ENCODE measurements at places on chromosomes 1 and 21.
A peak's percentile ranks its signal among the peaks of the same experiment; 100 is the strongest.

GRCh38 chr1:160207771-160208556 is 2.8 kb downstream of the PEA15 start:
- DNase-seq, result no peak

- DNase-seq, result no peak
Measured at GRCh38 chr1:91572044-91572443, 71.4 kb downstream of the CDC7 start.

- no peak for DNase-seq
Measured at GRCh38 chr1:59242370-59242769, 54.5 kb upstream of the FGGY start.

- DNase-seq, result no peak
Measured at GRCh38 chr1:203444171-203444576, 31.4 kb upstream of the PRELP start.

DNA sequence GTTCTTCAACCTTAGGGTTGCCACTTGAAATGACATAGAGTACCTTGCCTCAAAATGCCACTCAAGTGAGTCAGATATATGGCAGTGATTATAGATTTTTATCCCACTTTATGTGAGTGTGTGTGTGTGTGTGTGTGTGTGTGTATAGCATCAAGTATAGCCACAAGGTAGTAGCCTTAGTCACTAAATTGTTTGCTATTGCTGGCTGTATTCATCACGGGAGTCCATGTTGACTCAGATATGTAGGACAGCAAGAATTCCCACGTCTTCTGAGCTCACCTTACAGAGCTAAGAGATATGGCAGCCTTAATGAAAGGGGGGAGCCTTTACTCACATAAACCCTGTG is 9.3 kb downstream of the ETS2 start:
- DNase-seq, result no peak

GRCh38 chr1:46689356-46689755 is 17.7 kb downstream of the TEX38 start:
- no peak for DNase-seq

- DNase-seq, result no peak
Measured at GRCh38 chr1:3550511-3551289, 60.6 kb downstream of the MEGF6 start.

DNA sequence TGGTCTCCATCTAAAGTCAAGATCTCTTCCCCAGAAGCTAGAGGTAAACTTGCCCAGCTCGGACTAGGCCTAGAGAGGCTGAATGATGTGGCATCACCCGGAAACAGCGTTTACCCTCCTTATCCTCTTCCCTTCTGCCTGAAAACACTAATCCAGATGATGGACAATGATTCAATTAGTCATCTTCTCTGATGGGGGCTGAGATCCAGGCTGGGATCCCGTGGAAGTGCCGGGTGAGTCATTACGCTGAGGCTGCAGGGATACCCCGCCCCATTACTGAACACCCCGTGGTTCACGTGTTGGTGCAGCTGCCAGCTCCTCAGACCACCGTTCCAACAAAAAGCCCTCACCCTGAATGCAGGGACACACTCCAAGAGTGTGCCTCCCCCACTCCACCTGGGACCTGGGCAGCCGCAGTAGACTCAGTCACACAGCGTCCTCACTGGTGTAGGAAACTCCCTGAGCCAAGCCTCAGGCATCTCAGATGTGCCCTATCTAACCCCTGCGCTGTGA is 2.0 kb downstream of the S100A6 start:
- no peak for DNase-seq

DNA sequence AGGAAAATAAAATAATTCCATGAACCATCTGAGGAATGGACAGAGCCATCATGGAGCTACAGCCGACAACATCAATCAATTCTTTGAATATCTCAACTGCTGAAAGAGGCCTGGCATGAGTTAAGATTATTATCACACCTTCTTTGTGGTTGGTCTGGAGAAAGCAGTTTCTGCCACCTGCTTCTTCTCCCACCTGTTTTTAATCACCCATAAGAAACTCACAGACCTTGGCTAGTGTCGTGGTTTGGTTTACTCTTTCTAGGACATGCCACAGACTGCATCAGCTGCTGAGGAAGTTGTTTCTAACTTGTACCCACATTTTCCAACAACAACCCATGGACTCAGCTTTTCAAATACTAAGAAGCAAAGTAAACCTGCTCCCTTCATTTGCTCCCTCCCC is 65.6 kb downstream of the NTPCR start:
- DNase-seq, result no peak

GRCh38 chr1:90579212-90579802 is 137.8 kb downstream of the BARHL2 start:
- no peak for DNase-seq

DNA sequence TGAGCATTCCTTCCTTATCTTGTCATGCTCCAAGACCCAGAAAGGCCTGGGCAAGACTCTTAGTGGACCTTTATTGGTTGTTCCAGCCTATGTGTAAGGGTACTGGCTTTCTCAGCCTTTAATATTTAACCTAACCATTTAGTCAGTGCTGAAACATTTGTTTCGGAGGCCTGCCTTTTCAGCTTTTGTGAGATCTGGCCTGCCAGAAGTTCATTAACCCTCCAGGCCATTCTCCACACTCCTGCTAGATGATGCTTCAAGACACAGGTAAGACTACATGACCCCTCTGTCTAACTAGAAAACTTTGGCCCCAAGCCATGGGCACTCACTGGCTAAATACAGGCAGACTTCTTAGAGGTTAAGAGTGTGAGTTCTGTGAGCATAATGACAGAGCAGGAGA is 138.4 kb upstream of the ZP4 start:
- no peak for DNase-seq

GRCh38 chr1:73820843-73821242 is 377.1 kb downstream of the LRRIQ3 start:
- no peak for DNase-seq

DNA sequence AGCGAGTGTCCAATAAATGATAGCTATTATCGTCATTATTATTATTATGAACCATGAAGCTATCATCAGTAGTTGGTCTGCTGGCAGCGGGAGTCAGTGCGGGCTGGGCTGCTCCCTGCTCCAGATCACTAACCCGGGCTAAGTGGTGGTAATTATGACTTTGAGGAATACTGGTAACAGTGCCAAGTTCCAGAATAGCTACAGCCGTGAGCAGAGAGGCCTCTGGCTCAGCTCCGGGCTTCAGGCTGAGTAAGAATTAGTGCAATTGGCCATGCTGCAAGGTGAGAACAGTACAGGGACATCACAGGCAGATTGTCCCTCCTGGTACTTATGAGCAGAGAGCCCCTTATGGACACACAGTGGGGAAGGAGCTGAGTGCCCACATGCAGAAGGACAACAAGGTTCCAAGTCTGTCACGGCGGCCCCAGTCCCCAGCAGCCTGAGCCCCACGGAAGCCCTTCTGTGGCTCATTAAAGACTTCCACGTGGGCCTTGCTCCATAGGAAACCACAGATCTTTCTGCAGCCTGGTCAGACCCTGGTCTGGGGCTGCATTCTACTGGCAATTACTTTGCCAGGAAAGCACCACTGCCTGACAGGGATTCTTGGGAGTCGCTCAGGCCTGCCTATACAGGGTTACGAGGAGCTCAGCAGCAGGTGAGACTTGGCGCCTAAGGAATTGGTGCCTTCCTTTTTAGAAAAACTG is 235.1 kb downstream of the RRAGC start:
- DNase-seq, result no peak

- DNase-seq, result no peak
Measured at GRCh38 chr21:36109868-36110267, 25.0 kb upstream of the CBR3 start.

- DNase-seq, result no peak
Measured at GRCh38 chr21:34061983-34062382, 11.4 kb upstream of the MRPS6 start.

DNA sequence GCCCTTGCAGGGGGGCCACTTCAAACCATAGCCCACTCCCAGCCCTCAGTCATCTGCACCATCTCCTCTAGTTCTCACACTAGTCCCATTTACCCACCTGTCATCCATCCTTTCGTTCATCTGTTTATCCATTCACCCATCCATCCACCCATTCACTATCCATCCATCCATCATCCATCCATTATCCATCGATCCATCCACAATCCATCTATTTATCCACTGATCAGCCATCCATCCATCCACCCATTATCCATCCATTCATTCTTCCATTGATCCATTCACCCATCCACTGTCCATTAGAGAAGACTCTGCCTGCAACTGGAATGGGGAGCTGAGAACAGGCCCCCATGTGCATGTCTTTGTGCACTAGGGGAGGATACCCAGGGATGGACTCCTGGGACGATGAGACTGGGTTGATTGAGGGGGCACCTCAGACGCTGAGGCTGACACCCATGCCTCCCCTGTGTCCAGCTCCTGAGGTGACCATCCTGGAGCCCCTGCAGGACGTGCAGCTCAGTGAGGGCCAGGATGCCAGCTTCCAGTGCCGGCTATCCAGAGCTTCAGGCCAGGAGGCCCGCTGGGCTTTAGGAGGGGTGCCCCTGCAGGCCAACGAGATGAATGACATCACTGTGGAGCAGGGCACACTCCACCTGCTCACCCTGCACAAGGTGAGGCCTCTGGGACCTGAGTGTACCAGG is 97.9 kb downstream of the TRIM11 start:
- DNase-seq, result no peak

DNA sequence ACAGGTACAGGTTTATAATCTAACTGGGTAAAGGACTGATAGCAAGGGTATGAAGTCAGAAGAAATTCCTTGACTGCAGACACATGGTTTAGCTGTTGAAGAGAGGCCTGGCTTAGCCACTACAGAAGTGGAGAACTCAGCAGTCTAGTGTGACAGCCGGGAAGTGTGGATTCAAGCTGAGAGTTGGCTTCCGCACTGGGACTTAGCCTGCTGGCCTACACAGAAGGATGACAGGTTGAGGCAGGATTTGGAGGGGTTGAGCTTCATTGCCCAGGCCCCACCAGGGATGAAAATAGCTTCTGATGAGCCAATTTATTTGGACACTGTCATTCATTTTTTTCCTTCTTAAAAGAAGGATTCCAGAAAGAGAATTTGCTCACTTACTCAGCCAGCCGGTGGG is 284.4 kb downstream of the PCP4 start:
- no peak for DNase-seq

DNA sequence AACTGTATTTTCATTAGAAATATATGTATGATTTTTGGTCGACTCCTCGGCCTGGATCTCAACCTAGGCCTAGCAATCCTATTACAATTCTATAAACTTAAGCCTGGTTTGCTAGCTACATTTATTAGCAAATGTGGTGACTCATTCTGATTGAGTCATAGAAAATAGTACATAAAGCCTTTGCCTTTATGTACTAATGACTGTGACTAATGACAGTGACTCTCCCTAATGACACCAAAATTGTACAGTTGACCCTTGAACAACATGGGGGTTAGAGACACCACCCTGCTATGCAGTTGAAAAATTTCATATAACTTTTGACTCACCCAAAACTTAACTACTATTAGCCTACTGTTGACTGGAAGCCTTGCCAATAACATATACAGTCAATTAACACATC is 78.9 kb downstream of the CLEC20A start:
- DNase-seq, result no peak

GRCh38 chr1:92376345-92376744 is 77.5 kb downstream of the RPAP2 start:
- no peak for DNase-seq

- no peak for DNase-seq
Measured at GRCh38 chr1:53460666-53461322, 1.6 kb downstream of the DMRTB1 start.

GRCh38 chr21:45003331-45004058 is 63.7 kb downstream of the SLX9 start:
- no peak for DNase-seq

DNA sequence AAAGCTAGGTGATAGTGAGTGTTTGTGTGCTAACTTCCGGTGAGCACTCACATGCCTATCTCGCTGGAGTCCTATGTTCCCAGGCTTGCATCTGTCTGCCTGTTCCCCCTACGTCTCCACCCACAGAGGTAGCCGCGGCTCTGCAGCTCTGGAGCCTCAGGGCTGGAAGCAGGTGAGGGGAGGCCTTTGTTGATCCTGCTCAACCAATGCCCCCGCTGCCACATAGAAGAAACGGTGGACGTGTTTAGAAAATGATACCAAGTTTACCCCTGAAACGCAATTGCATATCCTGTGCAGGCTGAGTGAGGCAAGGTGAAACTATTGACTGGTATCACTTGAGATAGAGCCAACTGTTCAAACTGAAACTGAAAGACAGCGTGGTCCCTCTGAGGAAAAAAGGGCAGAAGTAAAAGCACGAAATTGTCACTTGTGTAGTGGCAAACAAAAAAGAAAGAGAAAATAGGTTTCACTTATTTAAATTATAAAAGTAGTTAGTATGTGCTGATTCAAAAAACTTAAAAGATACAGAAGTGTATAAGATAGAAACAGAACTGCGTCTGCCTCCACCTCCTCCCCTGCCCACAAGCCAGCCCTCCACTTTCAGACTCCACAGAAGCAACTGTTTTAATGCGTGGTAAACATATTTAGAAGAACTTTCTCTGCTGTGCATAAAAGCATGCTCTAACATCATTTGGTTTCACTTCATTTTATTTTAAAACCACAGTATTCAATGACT is 38.6 kb upstream of the ETS2 start:
- peak; percentile 43 for DNase-seq

- no peak for DNase-seq
Measured at GRCh38 chr1:93468662-93469061, 20.7 kb downstream of the FNBP1L start.

DNA sequence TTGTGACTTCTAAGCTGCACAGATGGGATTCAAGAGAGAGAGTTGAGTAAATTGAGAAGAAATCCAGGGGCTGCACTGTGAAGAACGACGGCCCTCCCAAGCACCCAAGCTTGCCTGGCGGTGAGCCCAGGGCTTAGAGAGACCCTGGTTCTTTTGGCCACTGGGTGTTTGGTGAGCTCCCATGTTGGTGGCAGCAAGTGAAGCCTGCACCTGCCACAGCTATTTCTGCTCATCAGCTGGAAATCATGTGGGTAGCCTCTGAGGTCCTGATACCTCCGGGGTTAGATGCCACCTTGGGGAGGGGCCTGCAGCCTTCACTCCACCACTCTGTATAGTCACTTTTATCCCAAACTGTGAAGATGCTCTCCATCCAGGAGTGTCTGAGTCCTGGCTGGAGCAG is 6.2 kb upstream of the BTG2 start:
- no peak for DNase-seq

- DNase-seq, result peak; percentile 21
Measured at GRCh38 chr1:206809504-206810084, 37.3 kb upstream of the IL10 start.

DNA sequence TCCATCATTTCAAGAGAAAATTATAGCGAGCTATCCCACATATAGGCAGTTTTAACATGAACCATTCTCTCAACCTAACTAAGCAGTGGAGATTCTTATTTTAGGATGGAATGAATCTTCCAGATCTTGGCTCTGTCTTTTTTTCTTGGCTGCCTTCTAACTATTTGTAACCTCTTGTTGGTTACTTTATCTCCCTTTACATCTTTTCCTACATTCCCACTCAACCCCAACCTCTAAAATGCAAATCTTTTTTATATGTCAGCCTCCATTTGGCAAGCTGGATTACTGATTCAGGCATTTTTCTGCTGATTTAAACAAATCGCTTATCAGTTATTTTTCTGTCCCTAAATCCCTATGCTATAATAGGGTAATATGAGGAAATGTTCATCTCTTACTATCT is 46.9 kb upstream of the LHX8 start:
- DNase-seq, result no peak

- no peak for DNase-seq
Measured at GRCh38 chr21:37560385-37560784, 193.8 kb downstream of the DYRK1A start.

Measured in activated gamma-delta T cell treated with Interleukin-2 at 50 U/mL for 16 hours (primary cell).